ENCODE measurements at places on chromosomes 1 and 21. TPM values are rescaled to one million over a fixed set of nuclear protein-coding genes. Genes with fewer than 3 reads are reported as not detected.

- no peak for DNase-seq
These were observed 46.1 kb downstream of the ADAMTS1 start for GRCh38 chr21:26798856-26799751.

- no peak for DNase-seq
These were observed 21.0 kb downstream of the CNIH4 start for GRCh38 chr1:224377676-224378006.

DNA sequence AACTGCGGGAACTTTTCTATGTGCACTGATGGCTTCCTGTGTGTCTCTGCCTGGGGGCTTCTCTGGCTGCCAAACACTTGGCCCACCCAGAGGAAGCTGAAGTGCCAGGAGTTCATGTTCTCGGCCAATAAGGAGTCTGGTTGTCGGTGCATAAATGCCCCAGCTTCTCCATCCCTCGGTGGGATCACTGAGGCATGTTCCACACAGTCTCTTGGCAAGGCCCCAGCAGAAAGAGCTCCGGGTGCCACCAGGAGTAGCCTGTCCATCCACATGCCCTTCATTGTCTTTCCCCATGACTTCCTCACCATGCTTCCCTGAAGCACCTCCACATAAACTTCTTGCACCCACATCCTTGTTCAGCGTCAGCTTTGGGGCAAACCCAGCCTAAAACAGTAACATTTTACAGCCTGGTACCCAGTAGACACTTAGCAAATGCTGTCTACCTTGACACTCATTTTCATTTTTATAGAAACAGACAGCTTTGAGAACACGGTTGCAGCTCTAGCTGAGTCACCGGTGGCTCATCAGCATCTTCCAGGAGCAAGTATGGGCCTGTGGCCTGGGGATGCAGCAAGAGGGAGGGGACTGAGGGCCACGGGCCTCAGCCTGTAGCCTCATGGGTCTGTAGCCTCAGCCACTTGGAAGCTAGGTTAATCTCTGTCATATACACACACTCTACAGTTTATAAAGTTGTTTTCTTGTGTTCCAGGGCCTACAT, 14.8 kb upstream of the CDCP2 start:
- DNase-seq = no peak

DNA sequence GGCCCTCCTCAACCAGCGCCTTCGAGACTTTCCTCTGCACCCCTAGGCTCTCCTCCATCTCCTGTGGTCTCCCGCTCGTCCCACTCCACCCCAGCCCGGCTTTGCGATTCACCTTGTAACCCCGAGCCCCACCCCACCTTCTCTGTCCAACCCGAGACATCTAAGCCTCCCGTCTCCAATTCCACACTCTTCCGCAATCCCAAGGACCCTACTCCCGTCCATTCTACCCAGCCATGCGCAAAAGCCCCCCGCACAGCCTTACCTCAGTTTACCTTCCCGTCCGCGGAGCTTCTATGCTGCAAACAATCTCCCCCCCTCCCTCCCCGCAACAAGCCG, 174 bp downstream of the SH3BP5L start:
- DNase-seq = no peak

- DNase-seq = no peak
These were observed 125.7 kb upstream of the GADD45A start for GRCh38 chr1:67559222-67559700.

GRCh38 chr1:33982419-33982818, 118.5 kb downstream of the HMGB4 start:
- DNase-seq = no peak

DNA sequence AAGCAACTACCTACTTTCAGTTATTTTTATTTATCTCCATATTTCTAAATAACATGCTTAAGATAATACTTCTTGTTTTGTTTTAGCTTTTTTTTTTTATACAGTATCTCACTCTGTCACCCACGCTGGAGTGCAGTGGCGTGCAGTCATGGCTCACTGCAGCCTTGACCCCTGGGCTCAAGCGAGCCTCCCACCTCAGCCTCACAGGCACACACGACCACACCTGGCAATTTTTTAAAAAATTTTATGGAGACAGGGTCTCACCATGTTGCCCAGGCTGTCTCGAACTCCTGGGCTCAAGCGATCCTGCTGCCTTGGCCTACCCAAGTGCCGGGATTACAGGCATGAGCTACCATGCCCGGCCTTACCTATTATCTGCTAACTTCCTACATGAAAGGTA, 20.6 kb downstream of the TUT4 start:
- DNase-seq = no peak

DNA sequence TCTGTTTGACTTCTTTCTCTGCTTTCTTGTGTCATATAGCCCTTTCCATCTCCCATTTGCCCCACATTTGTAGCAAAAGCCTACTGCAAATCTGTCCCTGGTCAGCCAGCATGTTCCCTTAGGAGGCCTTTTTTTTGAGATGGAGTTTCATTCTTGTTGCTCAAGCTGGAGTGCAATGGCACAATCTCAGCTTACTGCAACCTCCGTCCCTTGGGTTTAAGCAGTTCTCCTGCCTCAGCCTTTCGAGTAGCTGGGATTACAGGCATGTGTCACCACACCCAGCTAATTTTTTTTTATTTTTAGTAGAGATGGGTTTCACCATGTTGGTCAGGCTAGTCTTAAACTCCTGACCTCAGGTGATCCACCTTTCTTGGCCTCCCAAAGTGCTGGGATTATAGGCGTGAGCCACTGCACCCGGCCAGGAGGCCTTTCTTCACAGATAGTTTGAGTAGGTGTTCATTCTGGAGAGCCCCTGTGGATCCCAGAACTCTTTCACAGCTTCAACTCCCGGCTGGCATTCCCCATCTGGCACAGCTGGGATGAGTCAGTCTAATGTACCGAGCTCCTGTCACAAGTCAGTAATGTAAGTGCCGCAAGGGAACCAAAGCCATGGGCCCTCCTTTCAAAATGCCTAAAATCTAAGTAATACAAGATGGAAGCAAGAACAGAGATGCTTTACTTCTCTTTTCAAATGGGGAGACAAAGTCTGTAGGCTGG, 9.4 kb upstream of the NHLH1 start:
- DNase-seq = no peak

Gene MAN1C1
- polyA plus RNA-seq = 16.6 TPM

Gene C1orf141
- polyA plus RNA-seq = not detected

Gene TUFT1
- polyA plus RNA-seq = 13.0 TPM

Measured in right renal pelvis (tissue), 4 donors.